ENCODE measurements at places on chromosomes 16 and 17.

DNA sequence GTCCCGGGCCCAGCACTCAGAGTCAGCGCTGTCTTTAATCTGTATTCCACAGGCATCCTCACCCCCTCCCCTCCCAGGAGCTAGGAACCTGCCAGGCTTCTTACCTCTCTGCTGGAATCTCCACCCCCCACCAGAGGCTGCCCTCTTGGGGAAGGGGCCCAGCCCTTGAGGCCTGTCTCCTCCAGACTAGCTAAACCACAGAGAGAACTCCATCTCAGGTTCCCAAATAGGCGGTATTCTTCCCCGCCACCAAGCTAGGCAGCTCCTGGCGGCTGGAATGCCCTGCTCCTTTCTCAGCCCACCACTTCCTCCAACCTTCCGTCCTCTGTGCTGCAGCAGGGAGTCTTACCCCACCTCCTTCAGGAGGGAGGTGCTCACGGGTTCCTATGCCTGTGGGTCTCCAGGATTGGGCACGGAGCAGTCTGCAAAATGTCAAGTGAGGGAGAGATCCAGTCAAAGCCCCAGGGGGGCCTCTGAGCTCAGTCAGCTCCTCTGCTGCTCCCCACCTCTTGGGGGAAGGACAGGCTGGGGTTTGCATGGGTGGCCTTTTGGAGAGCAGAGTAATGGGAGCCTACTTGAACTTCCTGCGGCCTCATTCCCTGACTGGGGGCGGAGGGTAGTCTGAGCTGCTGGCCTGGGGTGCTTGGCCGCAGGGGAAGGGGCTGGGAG lies 55.7 kb downstream of the SREBF1 start:
- peak; percentile 87 for DNase-seq

GRCh38 chr17:82489851-82490511 lies 29.6 kb upstream of the FOXK2 start:
- DNase-seq: no peak

GRCh38 chr16:66395806-66396555 lies 29.5 kb downstream of the CDH5 start:
- DNase-seq: no peak

- peak; percentile 87 for DNase-seq
Measured at GRCh38 chr17:62965686-62966425, at the start of gene TANC2. Gene TANC2, plus strand, starts transcription at chr17:62966235. Its CDS starts 43,325 bp downstream, at chr17:63009560.

- DNase-seq: peak; percentile 5
Measured at GRCh38 chr16:17921357-17921978, 415.1 kb downstream of the NPIPA8 start.

- peak; percentile 93 for DNase-seq
Measured at GRCh38 chr16:30658731-30659506, 688 bp downstream of the FBRS start.

GRCh38 chr16:11100239-11100750 lies 155.7 kb downstream of the SOCS1 start:
- DNase-seq: peak; percentile 95

DNA sequence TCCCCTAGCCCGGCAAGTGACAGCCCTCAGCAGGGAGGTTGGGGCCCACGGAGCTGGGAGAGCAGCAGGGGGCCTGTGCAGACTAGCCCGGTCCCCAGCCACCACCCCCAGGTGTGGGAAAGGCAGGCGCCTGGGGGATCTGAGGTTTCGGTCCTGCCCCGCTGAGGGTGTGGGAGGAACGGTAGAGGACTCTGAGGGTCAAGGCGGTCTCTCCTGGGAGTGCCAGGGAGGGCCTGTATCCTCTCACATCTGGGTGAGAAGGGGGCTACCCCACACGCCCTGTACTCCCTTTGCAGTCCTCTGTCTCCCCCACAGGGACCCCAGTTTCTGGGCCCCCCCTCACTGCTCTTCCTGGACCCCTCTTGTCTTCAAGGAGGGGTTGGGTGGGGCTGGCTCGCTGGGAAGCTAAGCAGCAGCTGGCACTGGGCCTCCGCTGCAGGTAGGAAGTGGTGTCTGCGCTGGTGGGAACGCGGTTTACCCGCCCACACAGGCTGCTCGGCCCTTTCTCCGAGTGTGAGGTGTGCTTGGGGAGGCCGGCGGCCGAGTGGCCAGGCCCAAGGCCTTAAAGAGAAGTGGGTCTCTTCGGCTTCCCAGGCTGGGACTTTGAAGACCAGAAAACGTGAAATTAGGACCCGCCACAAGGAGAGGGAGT lies 15.4 kb downstream of the CD7 start:
- DNase-seq: no peak

DNA sequence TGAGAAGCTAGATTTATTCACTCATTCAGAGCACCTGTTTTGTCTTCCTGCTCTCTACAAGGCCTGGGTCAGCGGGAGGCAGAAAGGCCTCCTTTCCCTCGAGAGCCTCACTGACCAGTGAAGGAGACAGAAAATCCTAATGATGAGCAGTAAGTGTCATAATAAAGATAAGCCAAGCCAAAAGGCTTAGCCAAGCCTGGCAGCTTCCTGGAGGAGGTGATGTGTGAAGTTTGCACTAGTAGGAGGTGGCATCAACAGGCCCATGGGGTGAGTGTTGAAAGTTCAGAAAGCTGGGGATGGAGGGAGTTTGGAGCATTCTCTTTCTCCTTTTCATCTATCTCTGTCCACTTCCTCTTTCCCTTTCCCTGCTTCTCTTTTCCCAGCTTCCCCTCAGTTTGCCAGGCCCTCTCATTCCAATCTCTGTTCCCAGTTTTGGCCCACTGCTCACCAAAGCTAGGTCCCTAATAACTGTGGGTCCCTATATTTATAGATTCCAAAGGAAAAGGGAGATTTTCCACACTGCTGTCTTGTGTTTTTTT lies 16.5 kb upstream of the SPNS3 start:
- no peak for DNase-seq

- DNase-seq: no peak
Measured at GRCh38 chr16:67593701-67594100, 31.4 kb downstream of the CTCF start.

GRCh38 chr17:76906463-76906862 lies 38.3 kb downstream of the MGAT5B start:
- DNase-seq: no peak

DNA sequence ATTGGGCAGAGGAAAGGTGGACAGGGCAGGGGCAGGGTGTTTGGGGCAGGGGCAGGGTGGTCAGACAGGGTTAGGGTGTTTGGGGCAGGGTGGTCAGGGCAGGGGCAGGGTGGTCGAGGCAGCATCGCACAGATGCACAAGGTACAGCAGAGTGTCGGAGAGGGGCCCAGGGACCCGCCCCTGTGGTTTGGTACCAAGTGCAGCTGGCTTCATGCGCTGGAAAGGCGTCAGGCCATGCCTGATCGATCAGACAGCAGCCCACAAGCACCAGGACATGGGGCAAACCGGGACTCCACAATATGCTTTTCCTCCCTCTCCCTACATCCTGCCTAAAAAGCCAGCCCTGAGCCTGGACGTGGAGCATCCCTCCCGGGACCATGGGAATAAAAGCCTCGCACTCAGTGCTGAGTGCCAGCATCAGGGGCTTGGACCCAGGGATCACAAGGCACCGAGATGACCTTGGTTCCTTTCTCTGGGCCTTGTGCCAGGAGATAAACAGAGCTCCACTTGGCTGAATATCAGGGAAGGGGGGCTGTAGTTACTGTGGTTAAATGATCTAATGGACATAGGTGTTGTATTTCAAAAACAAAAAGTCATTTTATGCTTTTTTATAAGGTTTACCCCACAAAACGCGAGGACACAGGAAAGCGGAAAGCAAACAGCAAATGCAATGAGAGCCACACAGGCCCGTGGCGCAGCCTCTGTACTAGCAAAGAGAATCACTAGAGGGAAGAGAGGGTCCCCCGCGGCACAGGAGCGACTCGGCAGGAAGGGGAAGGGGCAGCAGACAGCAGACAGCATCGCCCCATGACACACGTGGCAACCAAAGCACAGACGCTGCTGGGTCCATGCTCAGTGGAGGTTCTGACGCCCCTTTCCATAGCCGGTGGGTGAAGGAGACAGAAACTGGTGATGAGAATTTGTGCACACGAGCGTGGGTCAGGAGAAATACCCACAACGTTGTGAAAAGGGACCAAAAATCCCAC lies 5.3 kb upstream of the HEXD start:
- DNase-seq: no peak

DNA sequence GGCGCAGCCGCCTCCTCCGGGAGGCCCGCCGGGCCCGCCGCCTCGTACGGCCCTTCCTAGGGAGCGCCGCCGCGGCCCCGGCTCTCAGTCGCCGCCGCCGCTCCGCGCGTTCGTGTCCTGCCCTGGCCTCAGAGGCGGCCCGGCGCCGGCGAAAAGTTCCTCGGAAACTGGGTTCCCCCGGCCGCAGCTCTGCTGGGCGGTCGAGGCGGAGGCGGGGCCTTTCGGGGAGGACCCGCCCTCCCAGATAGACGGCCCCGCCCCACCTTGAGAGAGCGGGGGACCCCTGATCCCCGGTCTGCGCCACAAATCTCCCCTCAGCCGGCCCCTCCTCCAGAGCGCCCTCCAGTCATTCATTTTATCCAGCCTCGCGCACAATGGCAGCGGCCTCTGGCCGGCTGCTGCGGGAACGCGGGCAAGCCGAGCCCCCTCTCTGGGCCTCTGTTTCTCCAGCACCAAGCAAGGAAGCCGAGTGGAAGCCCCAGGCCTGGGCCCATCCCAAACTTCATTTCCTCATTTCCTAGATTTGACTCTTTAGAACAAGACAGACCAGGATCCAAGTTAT lies at the start of gene SREBF1:
Gene SREBF1, minus strand, starts transcription at position 169 of the 562 bp plus-strand sequence. CDS start 169 bp downstream, outside the sequence.
- no peak for DNase-seq

- no peak for DNase-seq
Measured at GRCh38 chr16:62060089-62060488, 23.9 kb upstream of the CDH8 start.

- DNase-seq: no peak
Measured at GRCh38 chr16:51225878-51226277, 74.8 kb upstream of the SALL1 start.

DNA sequence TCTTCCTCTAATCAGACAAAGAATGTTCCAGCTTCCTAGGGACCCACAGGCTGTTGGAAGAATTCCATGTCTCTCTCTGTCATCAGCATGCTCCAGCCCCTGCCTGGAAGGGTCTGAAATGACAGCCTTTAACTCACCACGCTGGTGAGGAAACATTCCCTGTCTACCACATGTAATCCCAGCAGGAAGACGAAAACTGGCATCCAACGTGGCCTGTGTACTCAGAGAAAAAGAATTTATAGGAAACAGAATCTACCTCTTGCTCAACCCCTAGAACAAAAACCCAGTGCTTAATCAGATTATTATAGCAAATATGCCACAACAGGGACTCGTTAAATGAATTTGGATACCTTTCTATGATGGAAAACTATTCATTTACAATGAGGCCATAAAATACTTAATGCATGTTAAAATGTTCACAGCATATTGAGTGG lies 147.3 kb upstream of the FOXF1 start:
- peak; percentile 64 for DNase-seq

DNA sequence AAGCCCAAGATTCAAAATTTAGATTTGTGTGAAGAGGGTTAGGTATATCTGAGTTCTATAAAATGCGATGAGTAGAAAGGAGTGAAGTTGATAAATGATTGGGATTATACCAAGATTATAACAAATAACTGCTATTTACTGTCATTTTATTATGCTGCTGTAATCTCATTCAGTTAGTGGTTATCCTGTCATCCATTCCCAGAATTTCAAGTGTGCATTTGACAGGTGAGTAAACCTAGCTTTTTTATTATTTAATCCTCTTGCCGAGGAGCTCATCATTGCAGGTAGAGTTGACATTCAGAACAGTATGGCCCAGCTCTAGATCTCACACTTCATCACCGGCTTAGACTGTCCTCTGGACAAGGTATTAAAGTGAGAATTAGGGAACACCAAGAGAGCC lies 1146.2 kb downstream of the CDH11 start:
- DNase-seq: no peak

DNA sequence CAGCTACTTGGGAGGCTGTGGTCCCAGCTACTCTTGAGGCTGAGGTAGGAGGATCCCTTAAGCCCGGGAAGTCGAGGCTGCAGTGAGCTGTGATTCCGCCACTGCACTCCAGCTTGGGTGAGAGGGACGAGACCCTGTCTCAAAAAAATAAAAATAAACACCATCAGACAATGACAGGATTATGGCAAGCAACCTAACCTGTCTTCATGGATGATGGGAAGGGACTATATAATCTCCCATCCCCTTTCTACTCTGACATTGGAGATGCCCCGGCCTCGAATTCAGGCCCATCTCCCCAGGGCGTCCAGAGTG lies 893 bp downstream of the TRIM25 start:
- DNase-seq: no peak

- no peak for DNase-seq
Measured at GRCh38 chr17:17716837-17717523, 35.7 kb downstream of the RAI1 start.

GRCh38 chr16:35523991-35524390 lies 2064.6 kb downstream of the TP53TG3F start:
- DNase-seq: no peak

- peak; percentile 62 for DNase-seq
Measured at GRCh38 chr17:55845385-55845784, 94.5 kb downstream of the PCTP start.

GRCh38 chr17:72266112-72266775 lies 145.4 kb downstream of the SOX9 start:
- DNase-seq: no peak

DNA sequence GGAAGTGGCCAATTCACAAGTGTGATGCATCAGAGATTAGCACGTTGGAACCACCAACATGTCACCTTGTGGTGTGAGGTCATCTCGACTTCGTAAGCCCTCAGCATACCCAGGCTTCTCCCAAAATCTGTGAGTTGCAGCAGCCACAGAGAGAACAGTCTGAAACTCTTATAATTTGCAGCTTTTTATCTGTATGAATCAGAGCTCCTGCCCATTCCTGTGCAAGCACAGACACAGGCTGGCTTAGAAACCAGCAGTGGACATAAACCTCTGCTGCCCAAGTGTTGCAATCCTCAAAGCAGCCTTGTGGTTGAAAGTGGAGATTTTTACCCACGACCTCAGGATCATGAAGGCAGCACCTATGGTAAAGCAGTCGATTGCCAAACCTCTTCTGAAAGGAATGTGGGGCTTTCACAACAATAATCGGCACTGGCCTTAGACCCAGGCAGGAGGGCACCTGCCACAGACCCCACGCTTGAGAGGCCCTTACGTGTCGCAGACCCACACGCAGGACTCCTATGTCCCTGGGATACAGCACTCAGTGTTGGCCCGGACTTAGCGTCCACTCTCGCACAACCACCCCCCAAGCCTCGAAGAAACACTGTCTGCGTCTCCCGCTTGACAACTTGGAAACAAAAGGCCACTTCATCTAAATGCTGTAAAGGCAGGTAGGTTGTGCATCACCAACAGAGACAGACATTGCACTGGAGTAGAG lies 24.5 kb upstream of the OSGIN1 start:
- DNase-seq: no peak

DNA sequence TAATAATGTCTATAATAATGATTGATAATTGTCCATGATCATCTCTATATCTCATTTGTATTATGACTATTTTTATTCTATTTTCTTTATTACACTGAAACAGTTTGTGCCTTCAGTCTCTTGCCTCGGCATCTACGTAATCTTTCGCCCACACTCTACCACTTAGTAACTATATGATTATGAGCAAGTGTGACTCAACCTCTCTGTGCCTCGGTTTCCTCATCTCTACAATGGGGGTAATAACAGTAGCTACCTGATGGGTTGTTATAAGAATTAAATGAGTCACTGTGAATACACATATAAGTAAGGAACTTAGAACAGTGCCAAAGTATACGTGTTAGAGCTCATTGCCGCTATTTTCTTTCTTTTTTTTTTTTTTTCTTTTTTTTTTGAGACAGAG lies 3.7 kb upstream of the SLC16A11 start:
- no peak for DNase-seq

- DNase-seq: peak; percentile 49
Measured at GRCh38 chr17:50630524-50631194, 4.0 kb upstream of the ABCC3 start.

- DNase-seq: no peak
Measured at GRCh38 chr16:13543850-13544249, 376.1 kb upstream of the ERCC4 start.

GRCh38 chr17:67139784-67140665 lies 95.7 kb downstream of the CACNG1 start:
- DNase-seq: peak; percentile 64
